ENCODE measurements at places on chromosomes 6 and 20.

DNA sequence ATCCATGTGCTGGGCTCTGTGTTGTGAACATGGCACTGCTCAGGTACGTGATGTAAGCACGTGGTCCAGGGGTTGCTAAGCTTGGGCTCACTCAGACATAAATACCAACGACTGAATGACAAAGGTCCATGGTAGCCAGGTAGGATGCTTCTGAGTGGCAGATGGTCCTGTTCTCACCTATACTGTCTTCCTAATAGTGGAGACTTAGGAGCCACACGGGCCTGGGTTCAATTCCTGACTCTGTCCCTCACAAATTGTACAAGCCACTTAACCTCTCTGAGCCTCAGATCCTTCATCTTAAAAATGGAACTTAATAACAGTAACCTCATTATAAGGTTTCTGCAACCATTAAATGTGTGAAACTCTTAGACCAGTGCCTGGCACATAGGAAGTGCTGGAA lies 6.8 kb downstream of the GCM2 start:
- no peak for DNase-seq

GRCh38 chr6:169964486-169965180 lies 213.2 kb downstream of the ERMARD start:
- DNase-seq = no peak

GRCh38 chr6:24019830-24020229 lies 106.2 kb upstream of the NRSN1 start:
- DNase-seq = no peak

GRCh38 chr20:62539198-62540045 lies 63.6 kb upstream of the GATA5 start:
- no peak for DNase-seq

- no peak for DNase-seq
Observed at GRCh38 chr20:11144114-11144950, 470.5 kb upstream of the JAG1 start.

DNA sequence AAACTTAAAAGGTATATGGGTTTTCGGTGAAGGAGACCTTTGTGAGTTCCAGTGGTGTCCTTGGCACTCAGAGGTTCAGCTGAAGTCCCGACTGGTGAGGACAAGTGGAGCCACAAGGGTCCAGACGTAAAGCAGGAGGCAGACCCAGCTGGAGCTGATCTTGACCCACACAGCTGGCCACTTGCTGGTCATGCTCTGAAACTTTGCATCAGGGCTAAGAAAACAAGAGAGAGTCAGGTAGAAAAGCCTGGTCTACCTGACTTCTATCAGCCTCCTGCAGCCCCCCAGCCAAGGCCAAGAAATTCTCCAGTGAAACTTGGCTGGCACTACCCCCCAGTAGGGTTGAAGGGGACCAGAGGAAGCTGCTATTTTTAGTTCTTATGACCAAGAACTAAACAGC lies 21.6 kb downstream of the SERINC3 start:
- DNase-seq = no peak

GRCh38 chr6:10310330-10310653 lies 104.6 kb downstream of the TFAP2A start:
- no peak for DNase-seq

GRCh38 chr6:41657131-41658094 lies 19.1 kb downstream of the MDFI start:
- peak; percentile 21 for DNase-seq

DNA sequence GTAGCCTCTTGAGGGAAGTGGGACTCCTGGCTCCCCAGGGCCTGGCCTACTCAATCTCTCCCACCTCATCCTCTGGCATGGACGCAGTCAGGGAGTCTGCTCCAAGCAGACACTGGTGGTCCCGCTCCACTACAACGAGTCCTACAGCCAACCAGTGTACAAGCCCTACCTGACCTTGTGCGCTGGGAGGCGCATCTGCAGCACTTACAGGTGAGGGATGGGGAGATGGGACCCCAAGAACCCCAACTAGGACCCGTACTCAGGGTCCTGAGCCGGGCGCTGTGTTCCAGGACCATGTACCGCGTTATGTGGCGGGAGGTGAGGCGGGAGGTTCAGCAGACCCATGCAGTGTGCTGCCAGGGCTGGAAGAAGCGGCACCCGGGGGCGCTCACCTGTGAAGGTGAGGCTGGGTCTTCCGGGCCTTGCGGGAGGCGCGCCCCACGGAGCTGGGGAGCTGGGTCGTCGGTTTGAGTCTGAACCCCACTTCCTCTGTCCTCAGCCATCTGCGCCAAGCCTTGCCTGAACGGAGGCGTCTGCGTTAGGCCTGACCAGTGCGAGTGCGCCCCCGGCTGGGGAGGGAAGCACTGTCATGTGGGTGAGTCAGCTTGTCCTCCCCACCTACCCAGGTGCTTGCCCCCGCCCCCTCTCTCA lies 2.1 kb downstream of the EGFL8 start:
- DNase-seq = no peak
